GM23248 (cell line): ENCODE measurements at places on chromosomes 3 and 15.

DNA sequence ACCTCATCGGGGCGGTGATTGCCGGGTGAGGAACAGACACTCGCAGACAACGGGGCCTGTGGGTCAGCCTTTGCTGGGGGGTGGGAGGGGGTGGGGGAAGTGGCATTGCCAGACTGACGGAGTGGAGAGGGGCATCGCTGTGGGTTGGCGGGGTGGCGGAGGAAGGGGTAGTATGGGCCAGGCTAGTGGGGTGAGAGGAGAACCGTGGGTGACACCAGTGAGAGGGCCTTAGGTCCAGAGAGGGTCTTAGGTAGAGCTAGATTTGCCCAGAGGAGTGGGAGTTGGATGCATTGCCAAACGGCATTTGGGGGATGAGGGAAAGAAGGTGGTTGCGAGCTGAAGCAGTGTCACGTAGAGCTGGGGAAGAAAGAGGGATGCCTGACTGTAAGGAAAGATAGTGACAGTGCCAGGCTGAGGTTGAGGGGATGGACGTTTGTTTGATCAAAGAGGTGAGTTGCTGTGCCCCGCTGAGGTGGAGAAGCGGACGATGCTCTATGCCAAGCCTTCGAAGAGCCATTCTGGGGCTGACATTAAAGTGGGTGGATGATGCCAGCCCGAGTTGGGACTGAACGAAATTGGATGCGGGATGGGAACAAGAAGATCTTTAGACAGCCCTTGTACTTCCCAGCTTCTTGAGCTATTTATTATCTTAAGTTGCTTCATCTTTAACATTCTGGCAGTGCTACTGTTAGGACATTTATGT is 572 bp downstream of the DNAJB11 start:
- DNase-seq, result peak; percentile 17

GRCh38 chr3:11944052-11944673 is 60.0 kb upstream of the SYN2 start:
- DNase-seq, result peak; percentile 54

GRCh38 chr3:81216192-81216591 is 545.3 kb downstream of the GBE1 start:
- DNase-seq, result peak; percentile 70

DNA sequence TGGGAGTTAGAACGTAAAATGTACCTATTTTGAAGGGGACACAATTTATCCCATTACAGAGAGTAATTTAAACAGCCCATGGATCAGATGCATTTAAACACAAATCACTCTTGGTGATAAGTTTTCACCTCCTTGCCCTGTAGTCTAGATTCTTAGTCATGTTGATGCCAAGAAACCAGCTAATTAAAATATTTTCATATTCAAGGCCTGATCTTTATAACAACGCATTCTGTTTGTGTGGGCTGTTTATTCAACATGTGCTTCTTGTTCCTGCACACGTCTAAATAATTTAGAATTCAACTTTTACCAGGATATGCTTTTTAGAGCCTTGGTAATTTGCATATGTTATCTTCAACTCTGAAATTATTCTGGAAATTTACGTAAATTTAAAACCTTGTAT is 25.8 kb downstream of the SNX1 start:
- no peak for DNase-seq

DNA sequence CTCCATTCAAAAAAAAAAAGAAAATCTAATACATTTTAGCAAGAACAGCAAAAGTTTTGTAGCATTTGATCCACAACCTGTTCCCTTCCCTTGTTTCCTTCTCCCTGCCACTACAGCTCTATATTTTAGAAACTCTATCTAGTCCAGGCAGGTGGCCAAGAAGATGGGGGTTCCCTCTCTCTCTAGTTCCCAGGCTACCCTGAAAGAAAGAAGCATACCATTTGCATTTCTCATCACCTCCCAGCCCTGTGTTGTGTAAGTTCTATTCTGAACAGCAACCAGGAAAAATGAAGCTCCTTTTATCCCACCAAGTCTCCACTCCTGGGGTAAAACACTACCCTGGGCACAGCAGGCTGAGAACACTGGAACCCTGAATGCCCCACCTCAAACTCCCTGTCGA is 100.0 kb downstream of the PCCB start:
- peak; percentile 93 for DNase-seq

DNA sequence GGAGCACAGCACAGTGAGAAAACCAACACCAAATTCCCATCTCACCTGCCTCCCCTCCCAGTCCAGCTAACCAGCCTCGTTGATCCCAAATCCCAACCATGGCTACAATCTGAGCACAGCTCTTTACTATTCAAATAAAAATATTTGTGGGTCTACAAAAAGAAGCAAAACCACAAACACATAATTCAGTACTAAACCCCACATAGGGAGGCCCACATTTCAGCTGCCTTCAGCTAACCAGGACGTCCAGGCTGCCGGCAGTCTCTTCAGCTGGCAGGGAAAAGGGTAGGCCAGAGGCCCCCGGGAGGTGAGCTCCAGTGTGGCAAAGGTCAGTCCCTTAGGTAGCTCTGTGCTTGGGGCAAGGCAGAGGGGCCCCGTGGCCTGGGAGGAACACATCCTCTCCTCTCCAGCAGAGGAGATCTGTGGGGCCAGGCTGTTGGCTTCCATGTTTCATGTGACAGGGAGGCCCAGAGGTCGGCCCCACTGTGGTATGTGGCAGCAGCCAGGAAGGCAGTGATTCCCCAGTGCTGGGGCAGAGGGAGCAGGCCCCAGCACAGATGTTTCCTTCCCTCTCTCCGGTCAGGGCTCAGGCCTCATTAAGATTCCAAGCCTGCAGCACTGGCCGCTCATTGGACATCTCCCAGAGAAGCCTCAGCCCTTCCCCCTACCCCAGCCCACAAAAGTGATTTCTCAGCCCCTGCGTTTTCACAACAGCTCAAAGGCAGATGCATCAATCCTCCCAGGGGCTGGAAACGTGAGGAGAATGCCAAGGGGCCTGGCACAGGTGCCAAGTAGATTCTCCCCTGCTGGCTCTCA is 381.4 kb downstream of the NTRK3 start:
- DNase-seq, result peak; percentile 5

DNA sequence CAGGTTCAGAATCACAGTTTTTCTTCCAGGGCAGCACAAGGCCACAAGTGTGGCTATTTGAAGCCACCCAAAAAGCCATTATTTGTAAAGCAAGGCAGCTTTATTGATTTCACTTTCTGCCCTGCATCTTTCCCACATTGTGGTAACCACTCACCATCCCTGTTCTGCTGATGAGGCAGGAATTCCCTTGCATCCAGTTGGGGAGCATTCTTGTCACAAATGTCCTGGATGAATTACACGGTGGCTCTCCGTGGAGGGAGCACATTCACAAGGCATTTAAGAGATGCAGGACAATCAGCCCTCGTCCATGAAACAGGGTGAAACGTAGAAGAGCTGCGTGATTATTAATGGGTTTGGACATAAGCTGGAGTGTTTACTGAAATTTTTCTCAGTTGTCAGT is 111.2 kb downstream of the APBA2 start:
- DNase-seq, result no peak

DNA sequence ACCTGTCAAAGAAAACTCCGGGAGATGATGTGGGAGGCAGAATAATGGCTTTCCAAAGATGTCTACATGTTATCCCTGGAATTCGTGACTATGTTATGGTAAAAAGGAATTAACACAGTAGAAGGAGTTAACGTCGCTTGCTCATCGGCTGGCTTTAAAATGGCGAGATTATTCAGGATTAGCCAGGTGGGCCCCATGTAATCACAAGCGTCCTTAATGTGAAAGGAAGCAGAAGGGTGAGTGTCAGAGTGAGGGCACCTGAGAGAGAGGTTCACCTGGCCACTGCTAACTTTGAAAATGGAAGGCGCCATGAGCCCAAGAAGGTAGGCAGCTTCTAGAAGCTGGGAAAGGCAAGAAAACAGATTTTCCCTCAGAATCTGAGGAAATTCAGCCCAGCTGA is 557.2 kb downstream of the EPHB1 start:
- no peak for DNase-seq

GRCh38 chr3:183185696-183186095 is 23.2 kb upstream of the LAMP3 start:
- DNase-seq, result peak; percentile 85

GRCh38 chr15:48565560-48566482 is 79.7 kb downstream of the FBN1 start:
- peak; percentile 92 for DNase-seq

- DNase-seq, result no peak
Measured at GRCh38 chr3:112032098-112032731, 2.3 kb upstream of the TMPRSS7 start.

DNA sequence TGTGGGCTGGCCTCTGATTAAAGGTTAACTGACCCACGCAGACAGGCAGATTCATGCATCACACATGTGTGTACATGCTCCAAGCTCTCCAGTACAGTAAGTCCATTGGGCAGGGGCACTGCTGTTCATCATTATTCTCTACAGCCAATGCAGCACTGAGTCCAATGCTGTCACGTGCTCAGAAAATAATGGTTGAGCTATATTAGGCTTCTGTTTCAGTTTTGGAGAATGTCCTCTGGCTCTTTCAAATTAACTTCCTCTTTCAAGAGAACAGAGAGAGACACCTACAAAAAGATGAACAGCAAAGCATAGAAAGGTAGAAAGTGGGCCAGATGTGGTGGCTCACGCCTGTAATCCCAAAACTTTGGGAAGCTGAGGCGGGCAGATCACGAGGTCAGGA is 202.6 kb downstream of the MEX3B start:
- no peak for DNase-seq

- peak; percentile 33 for DNase-seq
Measured at GRCh38 chr15:30990446-30991254, 778 bp downstream of the MTMR10 start.

DNA sequence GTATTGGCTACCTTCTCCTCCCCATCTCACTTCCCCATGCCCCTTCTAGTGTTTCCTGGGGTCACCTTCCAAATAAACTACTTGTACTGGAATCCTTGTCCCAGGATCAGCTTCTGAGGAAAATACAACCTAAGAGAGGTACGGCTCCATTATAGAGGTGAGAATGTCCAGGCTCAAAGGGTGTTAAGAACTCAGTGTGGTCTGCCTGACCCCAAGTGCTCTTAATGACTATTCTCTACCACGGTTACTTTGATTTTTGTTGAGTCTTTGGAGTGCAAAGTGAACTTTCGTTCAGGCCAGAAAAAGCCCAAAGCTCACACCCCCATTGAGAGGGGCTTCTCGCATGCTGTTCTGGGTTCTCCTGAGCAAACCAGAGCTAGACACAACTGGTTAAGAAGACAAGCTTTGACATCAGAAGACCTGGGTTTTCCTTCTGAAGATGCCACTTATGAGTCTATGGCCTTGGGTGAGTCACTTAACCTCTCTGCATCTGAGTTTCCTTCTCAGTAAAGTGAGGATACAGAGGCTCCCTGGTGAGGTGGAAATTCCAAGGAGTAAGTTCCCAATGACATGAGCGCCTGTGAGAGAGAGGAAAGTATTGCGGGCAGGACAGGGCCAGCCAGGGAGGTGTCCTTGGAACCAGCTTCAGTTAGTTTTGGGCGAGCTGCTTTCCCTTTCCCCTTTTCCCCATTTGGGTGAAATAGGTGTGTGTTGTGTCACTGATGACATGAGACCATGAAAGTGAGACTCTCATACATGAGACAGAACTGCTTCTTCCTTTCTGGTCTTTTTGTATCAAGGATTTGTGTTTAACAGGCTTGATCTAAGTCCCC is 475.0 kb upstream of the PROK2 start:
- DNase-seq, result peak; percentile 60

DNA sequence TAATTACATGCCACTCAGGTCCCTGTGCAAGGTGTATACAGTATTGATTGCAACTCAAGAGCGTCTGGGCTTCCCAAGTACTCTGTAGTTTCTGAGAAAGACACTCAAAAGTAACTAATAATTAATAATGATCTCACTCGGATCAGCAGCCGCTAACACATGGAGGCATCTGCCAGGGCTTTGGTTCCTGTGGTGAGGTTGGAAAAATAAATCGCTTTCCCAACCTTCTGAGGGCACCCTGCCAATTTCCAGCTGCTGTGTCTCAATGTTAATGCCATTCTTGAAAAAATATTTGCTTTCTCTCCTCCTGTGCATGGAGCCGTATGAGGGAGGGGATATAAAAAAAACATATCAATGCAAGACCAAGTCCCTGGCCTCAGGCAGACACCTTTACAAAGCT is 116.5 kb upstream of the SLC2A2 start:
- peak; percentile 20 for DNase-seq

GRCh38 chr3:14688525-14688924 is 13.6 kb downstream of the C3orf20 start:
- no peak for DNase-seq

- no peak for DNase-seq
Measured at GRCh38 chr3:81483046-81483445, 278.4 kb downstream of the GBE1 start.

DNA sequence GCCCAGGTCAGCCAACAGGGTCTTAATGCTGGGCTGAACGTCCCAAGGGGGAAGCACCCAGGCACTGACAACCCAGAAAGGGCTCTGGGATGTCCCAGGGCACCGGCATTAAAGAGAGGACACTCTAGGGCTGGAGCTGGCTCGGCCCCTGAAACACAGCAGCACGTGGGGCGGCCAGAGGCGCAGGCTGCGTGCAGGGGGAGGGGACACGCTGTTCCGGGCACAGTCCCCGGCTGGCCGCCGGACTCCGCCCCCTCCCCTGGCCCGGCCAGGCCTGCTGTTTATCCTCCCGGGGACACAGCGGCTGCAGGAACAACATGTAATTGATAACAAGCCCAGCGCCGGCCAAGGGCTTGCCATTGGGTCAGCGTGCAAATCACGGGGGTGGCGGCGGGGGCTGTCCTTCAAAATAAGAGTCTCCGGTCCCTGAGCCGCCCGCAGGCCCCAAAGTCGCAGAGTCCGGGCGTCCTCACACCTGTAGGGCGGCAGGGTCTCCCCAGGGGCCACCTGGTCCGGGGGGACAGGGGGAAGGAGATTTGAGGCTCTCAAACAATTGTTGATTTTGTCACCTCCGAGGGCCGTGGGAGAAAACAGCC is 1.3 kb downstream of the KLF15 start:
- DNase-seq, result peak; percentile 70

DNA sequence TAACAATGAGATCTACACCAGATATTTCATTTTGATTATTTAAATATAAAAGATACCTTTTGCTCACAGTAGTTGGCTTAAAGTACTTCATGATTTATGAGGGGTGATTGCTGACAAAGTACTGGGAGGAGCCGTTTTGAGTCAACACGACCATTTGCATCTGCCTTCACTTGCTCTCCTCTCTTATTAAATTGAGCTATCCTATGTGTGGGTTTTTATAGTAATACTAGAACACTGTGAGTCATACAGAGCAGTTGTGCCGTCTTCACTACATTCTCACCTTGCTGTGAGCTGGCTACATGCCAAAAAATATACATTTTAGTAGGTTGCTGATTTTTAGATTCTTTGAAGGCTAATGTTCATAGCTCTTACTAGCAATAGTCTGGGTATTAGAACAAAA is 161.2 kb downstream of the ALCAM start:
- peak; percentile 38 for DNase-seq

DNA sequence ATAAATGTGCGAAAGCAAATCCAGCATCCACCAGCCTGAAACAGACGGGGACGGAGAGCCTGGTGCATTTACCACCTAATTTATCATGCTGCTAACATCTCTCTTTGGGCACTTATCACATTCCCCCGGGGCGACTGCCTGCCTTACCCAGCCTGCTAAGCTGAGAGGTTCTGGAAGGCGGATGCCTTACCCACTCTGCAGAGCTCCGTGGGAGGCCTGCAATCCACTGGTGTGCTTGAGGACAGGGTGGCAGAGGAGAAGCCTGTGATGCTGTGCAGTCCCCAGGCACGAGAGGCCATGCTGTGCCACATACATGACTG is 25.5 kb downstream of the MGLL start:
- no peak for DNase-seq
